ENCODE measurements at places on chromosomes 5 and 9. TPM values are rescaled to one million over a fixed set of nuclear protein-coding genes. Genes with fewer than 3 reads are reported as not detected.

The LAMC3 gene
- total RNA-seq, result 0.05 TPM

The GFPT2 gene
- total RNA-seq, result 1.1 TPM

The SLC36A3 gene
- not detected for total RNA-seq

DNA sequence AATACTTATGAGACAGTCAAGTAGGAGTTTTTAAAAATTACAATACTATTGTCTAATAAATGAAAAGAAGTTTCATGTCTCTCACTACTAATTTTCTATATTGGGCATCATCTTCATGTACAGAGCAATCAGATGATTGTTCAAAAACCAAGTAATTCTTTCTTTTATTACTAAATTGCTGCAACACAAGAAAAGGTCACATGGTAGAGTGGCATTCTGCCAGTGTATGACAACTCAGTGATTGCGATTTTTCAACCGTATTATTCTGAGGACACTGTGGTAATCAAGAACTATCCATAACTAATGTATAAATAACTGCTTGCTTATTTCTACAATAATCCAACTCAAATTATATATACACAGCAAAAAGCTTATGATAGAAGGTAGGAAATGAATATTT is 96.7 kb upstream of the GRHPR start:
- H3K27me3 ChIP-seq, result no peaks in the 10 kb centered on the region
- no peak for DNase-seq
- H3K36me3 ChIP-seq, result peaks cover 5% of the 10 kb centered on the region
- H3K4me1 ChIP-seq, result no peaks in the 10 kb centered on the region
- no peak overlapping the region for H3K27ac ChIP-seq

DNA sequence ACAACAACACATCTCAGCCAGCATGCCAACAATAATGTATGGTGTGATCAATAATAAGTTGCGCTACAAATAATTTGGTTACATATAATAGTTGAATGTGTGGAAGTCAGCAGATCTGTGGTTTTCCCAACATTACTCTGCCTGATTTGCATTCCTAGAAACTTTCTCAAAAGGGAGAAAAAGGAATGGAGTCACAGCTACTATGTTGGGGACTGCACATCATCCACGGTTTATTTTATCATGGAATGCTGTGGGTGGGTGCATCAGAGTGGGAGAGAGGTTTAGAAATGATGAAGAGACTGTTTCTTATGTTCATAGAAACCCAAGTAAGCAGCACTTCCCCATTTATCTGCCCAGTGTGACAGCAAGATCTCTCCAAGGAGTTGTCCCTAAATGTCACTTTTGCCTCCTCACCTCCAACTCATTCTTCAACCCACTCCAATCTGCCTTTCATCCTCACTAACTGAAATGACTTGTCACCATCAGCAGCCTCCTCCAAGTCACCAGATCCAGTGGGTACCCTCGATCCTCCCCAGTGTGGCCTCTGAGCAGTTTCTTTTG is 2.8 kb upstream of the SPOCK1 start:
- no peak for DNase-seq
- no peak overlapping the region for H3K4me3 ChIP-seq
- no peaks in the 10 kb centered on the region for H3K36me3 ChIP-seq
- no peaks in the 10 kb centered on the region for H3K4me1 ChIP-seq

DNA sequence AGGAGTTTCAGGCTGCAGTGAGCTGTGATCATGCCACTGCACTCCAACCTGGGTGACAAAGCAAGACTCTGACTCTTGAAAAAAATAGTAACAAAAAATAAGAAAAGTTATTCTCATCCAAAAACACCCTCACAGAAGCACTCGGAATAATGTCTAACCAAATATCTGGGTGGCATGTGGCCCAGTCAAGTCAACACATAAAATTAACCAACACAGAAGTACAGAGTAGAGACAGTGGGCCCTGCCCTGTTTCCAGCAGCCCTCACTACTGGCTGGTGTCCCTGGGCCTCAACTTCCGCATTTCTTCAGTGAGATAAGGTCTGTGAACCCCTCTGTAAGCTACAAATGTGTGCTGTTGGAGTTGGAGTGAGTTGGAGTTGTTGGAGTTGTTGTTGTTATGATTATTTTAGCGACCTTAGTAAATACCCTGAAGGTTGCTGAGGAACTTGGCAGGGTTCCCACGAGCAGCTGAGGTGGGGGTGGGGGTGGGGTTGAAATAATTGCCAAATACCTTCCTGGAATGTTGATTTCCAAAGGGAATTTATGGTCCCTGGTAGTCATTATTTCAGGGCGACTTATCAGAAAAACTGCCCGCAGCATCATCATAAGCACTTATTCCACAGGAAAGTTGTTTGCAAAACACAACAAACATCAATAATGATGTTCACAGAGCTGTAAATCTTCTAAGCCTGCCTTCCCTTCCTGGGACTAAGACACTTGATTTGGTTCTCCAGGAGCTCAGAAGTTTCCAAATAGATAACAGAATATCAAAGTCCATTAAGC is 30.2 kb downstream of the C5orf15 start:
- no peak overlapping the region for H3K27ac ChIP-seq
- H3K27me3 ChIP-seq, result peaks cover 1% of the 10 kb centered on the region
- H3K4me1 ChIP-seq, result peaks cover 24% of the 10 kb centered on the region
- no peaks in the 10 kb centered on the region for H3K36me3 ChIP-seq
- no peak for DNase-seq
- no peak overlapping the region for H3K4me3 ChIP-seq

The CENPK gene
- total RNA-seq, result 81.0 TPM

DNA sequence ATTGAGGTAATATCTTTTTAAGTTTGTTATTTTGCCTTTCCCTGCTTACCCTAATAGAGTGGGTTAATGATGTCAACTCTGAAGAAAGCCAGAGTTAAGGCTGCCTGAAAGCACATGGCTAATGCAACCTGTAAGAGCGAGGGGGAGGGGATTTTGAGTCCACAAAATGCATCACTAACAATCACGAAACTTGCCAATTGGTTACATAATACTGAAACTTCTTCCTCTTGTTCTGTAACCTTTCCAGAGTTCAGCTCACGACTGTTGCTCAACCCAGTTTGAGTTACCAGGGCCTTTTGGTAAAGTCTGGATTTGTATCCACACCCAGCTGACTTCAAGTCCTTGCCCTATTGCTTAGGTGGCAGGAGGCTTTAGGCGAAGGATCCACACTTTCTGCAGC is 308.8 kb downstream of the EFNA5 start:
- no peaks in the 10 kb centered on the region for H3K36me3 ChIP-seq
- no peaks in the 10 kb centered on the region for H3K4me1 ChIP-seq
- H3K4me3 ChIP-seq, result no peak overlapping the region
- H3K27ac ChIP-seq, result no peak overlapping the region
- DNase-seq, result no peak
- no peaks in the 10 kb centered on the region for H3K27me3 ChIP-seq

GRCh38 chr9:27335075-27335474 is 38.1 kb upstream of the EQTN start:
- no peak overlapping the region for H3K27ac ChIP-seq
- peaks cover 10% of the 10 kb centered on the region for H3K4me1 ChIP-seq
- no peaks in the 10 kb centered on the region for H3K36me3 ChIP-seq
- H3K4me3 ChIP-seq, result no peak overlapping the region

DNA sequence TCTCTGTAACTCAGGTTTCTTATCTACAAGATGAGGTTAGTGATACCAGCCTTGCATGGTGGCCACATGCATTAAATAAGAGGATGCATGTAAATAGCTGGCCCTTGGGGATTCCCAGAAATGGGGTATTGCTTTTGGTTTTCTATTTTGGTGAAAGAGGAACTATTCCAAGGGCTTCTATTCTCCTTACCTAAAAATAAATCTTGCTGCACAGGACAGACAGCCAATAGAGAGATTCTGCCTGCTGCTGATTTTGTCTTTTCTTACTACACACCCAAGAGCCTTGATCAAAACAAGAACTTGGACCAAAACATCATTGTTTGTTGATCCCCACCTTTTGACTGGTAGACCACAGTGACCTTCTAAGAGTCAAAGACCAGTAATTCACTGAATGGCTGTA is 161.8 kb downstream of the PJA2 start:
- no peaks in the 10 kb centered on the region for H3K36me3 ChIP-seq
- H3K27me3 ChIP-seq, result peaks cover 1% of the 10 kb centered on the region
- H3K27ac ChIP-seq, result no peak overlapping the region
- DNase-seq, result no peak
- H3K4me1 ChIP-seq, result no peaks in the 10 kb centered on the region
- H3K4me3 ChIP-seq, result no peak overlapping the region

- no peak overlapping the region for H3K4me3 ChIP-seq
- no peaks in the 10 kb centered on the region for H3K27me3 ChIP-seq
- H3K27ac ChIP-seq, result no peak overlapping the region
- no peaks in the 10 kb centered on the region for H3K4me1 ChIP-seq
- H3K36me3 ChIP-seq, result no peaks in the 10 kb centered on the region
- DNase-seq, result no peak
These were observed 258.5 kb downstream of the BNC2 start for GRCh38 chr9:16611983-16612382.

The LCN1 gene
- not detected for total RNA-seq

The PLEKHG4B gene
- not detected for total RNA-seq

DNA sequence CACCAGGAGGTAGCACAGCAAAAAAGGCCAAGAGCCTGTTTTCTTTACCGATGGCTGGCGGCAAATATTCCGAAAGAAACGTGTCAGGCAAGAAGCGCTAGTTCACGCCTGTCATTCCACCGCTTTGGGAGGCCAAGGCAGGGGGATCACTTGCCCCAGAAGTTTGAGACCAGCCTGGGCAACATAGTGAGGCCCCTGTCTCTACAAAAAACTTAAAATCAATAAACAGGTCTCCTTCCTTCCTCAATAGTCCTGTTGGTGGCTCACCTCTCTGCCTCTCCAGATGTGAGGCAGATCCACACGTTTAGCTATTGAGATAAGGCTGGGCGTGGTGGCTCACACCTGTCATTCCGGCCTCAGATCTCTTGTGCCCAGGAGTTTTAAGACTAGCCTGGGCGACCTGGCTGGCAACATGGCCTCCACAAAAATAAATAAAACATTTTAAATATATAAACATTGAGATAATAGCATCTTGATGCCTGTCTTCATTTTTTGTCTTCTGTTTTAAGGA is 1.3 kb upstream of the TMEM250 start:
- peaks cover 2% of the 10 kb centered on the region for H3K27me3 ChIP-seq
- H3K4me3 ChIP-seq, result peak overlapping the region; percentile 79
- DNase-seq, result no peak
- peaks cover under 1% of the 10 kb centered on the region for H3K4me1 ChIP-seq
- no peak overlapping the region for H3K27ac ChIP-seq

The HAND1 gene
- not detected for total RNA-seq

The THBS4 gene
- total RNA-seq, result 1.3 TPM

DNA sequence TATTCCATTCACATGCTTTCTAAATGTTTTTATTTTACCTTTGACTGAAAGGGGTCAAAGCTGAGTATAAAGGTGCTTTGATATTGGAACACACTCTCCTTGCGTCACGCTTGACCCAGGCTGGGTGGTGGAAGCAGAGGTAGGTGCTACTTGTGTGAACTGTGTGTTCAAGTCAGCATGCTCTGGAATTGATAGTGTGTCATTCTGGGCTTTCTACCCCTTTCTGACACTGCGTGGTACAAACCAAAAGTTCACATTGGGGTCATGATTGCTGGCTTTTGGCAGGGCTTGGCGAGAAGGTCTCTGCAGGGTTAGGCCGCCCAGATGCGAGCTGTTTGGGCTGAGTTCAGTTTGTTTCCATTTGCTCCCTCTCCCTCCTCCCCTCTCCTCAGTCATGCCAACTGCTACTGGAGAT is 131.8 kb downstream of the ADAMTSL1 start:
- no peaks in the 10 kb centered on the region for H3K27me3 ChIP-seq
- no peaks in the 10 kb centered on the region for H3K36me3 ChIP-seq
- H3K4me3 ChIP-seq, result no peak overlapping the region
- no peak for DNase-seq
- H3K4me1 ChIP-seq, result no peaks in the 10 kb centered on the region

DNA sequence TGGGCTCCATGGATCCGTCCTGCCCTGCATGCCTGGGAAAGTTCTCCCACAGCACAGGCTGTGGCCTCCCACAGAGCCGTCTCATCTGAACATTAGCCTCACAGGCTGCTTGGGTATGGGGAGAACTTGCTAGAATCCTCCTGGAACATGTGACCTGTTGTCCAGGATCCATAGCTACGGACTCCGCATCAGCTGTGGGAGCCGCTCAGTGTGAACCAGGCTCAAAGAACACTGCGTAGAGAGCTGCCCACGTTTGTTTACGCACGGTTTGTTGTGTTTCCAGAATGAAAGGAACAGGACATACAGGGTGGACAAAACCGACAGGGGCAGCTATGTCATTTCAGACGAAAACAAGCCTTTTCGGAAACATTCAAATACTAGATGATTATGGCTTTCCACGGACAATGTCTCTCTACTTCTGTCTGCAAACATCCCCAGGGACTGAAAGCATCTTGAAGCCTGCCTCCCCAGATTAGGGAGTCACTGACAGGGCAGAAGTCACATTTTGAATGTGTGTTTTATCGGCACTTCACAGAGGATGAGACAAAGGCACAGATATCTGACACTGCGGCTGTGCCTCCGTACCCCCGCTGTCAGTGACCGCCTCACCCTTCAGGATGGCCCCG is 390.3 kb downstream of the GADD45G start:
- H3K36me3 ChIP-seq, result no peaks in the 10 kb centered on the region
- no peak overlapping the region for H3K27ac ChIP-seq
- no peak for DNase-seq
- peaks cover 17% of the 10 kb centered on the region for H3K4me1 ChIP-seq
- H3K27me3 ChIP-seq, result peaks cover 1% of the 10 kb centered on the region

GRCh38 chr9:8652255-8652654 is 852.7 kb upstream of the DMAC1 start:
- H3K27ac ChIP-seq, result no peak overlapping the region
- no peaks in the 10 kb centered on the region for H3K4me1 ChIP-seq
- H3K27me3 ChIP-seq, result no peaks in the 10 kb centered on the region
- H3K4me3 ChIP-seq, result no peak overlapping the region
- no peak for DNase-seq
- no peaks in the 10 kb centered on the region for H3K36me3 ChIP-seq

GRCh38 chr5:96717874-96718273 is 55.7 kb downstream of the CAST start:
- H3K36me3 ChIP-seq, result peaks cover 9% of the 10 kb centered on the region
- no peak overlapping the region for H3K27ac ChIP-seq

- H3K4me1 ChIP-seq, result peaks cover 84% of the 10 kb centered on the region
- H3K27me3 ChIP-seq, result no peaks in the 10 kb centered on the region
- no peak overlapping the region for H3K4me3 ChIP-seq
- DNase-seq, result no peak
- peaks cover 20% of the 10 kb centered on the region for H3K36me3 ChIP-seq
These were observed 27.7 kb downstream of the CAMK4 start for GRCh38 chr5:111251921-111252320.

The IRGM gene
- total RNA-seq, result 0.96 TPM

GRCh38 chr9:88266416-88266815 is 121.8 kb upstream of the SPIN1 start:
- no peak for DNase-seq
- no peak overlapping the region for H3K4me3 ChIP-seq
- no peak overlapping the region for H3K27ac ChIP-seq
- peaks cover 6% of the 10 kb centered on the region for H3K27me3 ChIP-seq
- no peaks in the 10 kb centered on the region for H3K36me3 ChIP-seq

The CFAP90 gene
- total RNA-seq, result not detected

- H3K27ac ChIP-seq, result no peak overlapping the region
- peaks cover 3% of the 10 kb centered on the region for H3K27me3 ChIP-seq
- DNase-seq, result peak; percentile 16
- peaks cover 4% of the 10 kb centered on the region for H3K36me3 ChIP-seq
- H3K4me1 ChIP-seq, result peaks cover 53% of the 10 kb centered on the region
These were observed 245.8 kb downstream of the TLE4 start for GRCh38 chr9:79817438-79818004.

The IFNB1 gene
- 0.23 TPM for total RNA-seq

All from activated T-helper 1 cell treated with anti-CD3 and anti-CD28 coated beads, Interleukin-12 subunit alpha, Interleukin-12 subunit beta, Interleukin-2, Interleukin-4 antibody, amounts not matched to agents 30 ng/mL and 10 ng/mL and 1 ng/mL, durations not matched to agents 14 hours and 24 hours and 36 hours (primary cell).